Activated CD8-positive, alpha-beta T cell treated with anti-CD3 and anti-CD28 coated beads for 36 hours (primary cell): ENCODE measurements at places on chromosomes 6 and 20. TPM values are rescaled to one million over a fixed set of nuclear protein-coding genes. Genes with fewer than 3 reads are reported as not detected.

- H3K36me3 ChIP-seq, result peaks cover 6% of the 10 kb centered on the region
- H3K4me3 ChIP-seq, result peak overlapping the region; percentile 95
- H3K27ac ChIP-seq, result peak overlapping the region; percentile 94
- H3K4me1 ChIP-seq, result peaks cover 51% of the 10 kb centered on the region
Measured at GRCh38 chr20:48921883-48922820, 641 bp downstream of the ARFGEF2 start.

DNA sequence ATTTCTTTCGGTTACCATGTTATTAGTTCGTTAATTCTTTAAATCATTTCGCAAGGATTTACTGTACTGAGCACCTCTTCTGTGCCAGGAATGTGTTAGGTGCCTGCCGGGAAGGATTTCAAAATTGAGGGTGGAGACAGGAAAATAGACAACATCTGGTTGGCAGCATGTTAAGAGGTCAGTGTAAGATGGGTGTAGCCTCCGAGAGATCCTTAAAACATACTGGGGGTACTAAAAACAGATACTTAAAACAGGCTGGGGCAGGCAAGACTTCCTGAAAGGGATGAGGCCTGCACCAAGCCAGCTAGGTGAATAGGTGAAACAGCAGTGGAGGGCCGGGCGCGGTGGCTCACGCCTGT lies 178.0 kb upstream of the SGK1 start:
- no peak for DNase-seq
- no peak overlapping the region for H3K4me3 ChIP-seq
- no peaks in the 10 kb centered on the region for H3K36me3 ChIP-seq
- no peaks in the 10 kb centered on the region for H3K27me3 ChIP-seq

DNA sequence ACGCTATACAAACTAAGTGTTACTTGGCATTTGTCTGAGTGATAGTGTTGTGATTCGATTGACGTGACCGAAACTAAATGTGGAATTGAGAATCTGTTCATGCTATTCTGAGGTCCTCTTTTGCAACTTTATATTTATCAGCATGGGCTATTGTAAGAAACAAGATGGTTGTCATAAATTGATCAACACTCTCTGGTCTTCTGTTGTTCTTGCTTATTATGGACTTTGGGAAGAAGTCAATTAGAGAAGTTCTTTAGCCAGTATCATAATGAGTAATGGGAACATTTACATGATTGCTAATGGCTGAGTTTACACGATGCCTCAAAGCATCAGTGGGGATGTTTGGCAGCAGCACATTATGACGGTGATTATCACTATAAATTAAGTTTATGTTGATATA lies 195.0 kb downstream of the CD83 start:
- no peaks in the 10 kb centered on the region for H3K36me3 ChIP-seq
- H3K4me3 ChIP-seq, result no peak overlapping the region
- no peak overlapping the region for H3K27ac ChIP-seq
- peaks cover 7% of the 10 kb centered on the region for H3K4me1 ChIP-seq
- no peaks in the 10 kb centered on the region for H3K27me3 ChIP-seq

GRCh38 chr6:155415953-155416352 lies 39.7 kb downstream of the NOX3 start:
- no peak overlapping the region for H3K27ac ChIP-seq
- no peak overlapping the region for H3K4me3 ChIP-seq
- H3K36me3 ChIP-seq, result peaks cover 10% of the 10 kb centered on the region
- H3K4me1 ChIP-seq, result peaks cover 45% of the 10 kb centered on the region
- no peaks in the 10 kb centered on the region for H3K27me3 ChIP-seq

DNA sequence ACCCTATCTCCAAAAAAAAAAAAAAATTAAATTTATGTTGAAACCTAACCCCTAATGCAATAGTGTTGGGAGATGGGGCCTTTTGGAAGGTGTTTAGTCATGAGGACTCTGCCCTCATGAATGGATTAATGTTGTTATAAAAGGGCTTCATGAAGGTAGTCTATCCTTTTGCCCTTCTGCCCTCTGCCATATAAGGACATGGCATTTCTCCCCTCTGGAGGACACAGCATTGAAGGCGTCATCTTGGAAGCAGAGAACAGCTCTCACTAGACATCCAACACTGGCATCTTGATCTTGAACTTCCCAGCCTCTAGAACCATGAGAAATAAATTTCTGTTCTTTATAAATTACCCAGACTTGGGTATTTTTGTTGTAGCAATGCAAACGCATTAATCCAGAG lies 35.4 kb downstream of the PDYN start:
- H3K27ac ChIP-seq, result no peak overlapping the region
- H3K4me1 ChIP-seq, result no peaks in the 10 kb centered on the region
- H3K27me3 ChIP-seq, result peaks cover 19% of the 10 kb centered on the region
- no peak overlapping the region for H3K4me3 ChIP-seq

DNA sequence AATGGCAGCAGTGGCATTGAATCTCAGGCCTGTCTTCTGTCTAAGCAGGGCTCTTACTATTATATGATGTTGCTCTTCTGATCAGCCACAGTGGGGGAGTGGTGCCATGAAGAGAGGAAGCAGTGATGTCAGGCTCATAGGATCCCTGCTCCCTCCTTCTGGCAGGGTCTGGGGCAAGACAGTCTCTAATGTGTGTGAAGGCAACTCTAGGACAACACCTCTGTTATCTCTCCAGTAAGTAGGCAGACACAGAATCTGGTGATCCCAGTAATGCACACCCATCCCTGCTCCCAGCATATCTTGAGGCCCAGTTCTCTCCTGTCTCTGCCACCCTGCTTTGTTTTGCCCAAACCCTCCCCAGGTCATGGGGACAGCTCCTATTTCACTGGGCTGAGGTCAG lies 8.8 kb downstream of the C20orf202 start:
- no peaks in the 10 kb centered on the region for H3K36me3 ChIP-seq
- H3K4me3 ChIP-seq, result no peak overlapping the region
- no peak overlapping the region for H3K27ac ChIP-seq
- H3K4me1 ChIP-seq, result peaks cover 29% of the 10 kb centered on the region

Gene PAX1
- total RNA-seq, result not detected

Gene SLC35D3
- total RNA-seq, result not detected
